Ovary (tissue), 10 donors: ENCODE measurements at places on chromosomes 2 and 18.

DNA sequence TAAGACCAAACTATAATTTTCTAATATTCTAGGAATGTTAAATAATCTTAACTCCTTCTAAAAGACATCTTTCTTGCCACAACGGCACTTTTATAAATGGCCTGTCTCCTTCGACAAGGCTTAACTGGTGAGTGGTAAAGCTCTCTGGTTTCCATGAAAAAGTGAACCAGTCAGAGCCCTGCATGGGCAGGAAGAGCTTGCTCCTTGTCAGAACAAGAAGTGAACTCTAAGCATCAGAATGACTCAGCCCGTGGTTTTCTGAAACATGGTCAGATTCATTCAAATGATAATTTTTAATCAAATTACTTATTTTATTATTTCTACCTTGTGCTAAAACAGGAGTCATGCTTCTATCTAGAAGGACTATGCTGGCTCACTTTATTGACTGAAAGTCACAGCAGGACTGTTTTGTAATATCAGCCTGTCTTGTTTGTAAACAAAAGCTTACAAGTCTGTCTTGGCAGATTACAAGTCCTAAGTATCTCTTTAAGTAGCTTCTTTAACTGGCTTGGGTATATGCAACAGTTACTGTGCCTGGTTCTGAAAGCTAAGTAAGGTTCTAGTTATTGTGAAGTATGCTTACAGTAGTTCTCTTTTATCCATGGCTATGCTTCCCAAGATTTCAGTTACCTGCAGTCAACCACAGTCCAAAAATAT lies 245.4 kb downstream of the NAPG start:
- DNase-seq = no peak

DNA sequence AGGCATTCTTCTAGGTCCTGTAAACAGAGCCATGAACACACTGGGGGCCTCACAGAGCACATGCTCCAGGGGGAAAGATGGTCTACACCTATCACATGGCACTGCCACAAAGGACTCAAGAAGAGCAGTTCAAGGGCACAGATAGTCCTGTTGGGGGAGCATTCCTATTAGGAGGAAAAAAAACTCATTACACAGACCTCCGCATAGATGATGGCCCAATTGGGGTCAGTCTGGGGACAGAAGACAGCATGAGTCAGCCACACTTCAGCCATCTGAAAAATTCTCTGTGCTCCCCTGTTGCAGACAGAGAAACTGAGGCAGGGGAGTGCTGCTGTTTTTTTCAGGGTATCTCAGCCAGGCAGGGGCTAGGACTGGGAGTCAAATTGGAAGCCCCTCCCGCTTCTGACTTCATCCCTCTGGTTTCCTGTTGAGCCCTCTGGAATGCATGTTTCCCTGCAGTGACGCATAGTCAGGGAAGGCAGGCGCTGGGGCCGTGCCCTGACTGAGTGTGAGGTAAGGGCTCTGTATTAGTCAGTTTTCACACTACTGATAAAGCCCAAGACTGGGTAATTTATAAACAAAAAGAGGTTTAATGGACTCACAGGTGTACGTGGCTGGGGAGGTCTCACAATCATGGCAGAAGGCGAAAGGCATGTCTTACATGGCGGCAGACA lies 67.9 kb downstream of the RHOB start:
- no peak for DNase-seq

DNA sequence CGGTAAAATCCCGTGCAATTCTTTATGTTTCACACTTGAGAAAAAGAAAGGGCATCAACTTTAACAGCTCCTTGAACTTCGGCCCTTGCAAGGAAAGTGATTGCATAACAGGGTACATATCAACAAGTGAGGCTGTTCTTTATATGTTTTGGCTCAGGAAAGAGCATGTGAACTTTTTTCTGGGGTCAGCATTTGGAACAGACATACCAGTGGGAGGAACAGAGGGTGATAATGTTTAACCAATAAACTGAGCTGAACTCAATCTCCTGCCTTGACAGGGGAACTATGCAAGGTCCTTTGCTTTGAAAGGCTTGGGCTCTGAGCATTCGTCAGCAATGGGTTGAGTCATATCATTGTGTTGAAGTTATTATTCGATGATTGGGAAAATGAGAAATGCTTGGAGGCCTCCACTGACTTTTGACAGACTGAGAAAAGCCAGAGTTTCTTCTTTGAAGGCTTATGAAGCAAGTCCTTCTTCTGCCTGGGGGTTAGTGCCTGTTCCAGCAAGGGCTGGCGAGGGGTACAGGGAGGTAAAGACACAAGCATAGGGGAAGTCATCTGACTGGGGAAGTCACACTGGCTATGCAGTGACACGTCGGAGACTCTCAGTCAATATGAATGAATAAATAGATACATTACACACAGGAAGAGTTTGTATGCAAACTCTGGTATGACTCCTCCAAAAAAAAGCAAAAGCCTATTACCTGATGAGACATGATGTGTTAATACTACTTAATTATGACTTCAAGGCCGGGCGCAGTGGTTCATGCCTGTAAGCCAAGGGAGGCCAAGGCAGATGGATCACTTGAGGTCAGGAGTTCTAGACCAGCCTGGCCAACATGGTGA lies 57.2 kb downstream of the CYB5A start:
- peak; percentile 73 for DNase-seq

DNA sequence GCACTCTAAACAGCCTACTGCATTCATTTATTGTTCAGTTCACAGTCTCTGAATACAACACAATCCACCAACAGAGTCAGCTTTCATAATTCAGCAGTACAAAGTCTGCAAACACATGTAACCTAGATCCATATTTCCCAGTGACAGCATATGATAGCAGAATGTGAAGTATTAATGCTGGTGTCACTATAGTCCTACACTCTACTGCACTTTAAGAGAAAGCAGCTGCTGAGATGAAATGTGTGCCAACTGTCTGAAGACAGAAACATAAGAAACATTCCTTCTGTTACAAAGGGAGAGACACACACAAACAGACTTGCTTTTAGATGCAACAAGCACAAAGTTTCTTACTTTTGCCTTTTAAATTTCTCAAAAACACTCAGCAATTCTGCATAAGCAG lies 441.8 kb downstream of the ZEB2 start:
- DNase-seq = no peak

DNA sequence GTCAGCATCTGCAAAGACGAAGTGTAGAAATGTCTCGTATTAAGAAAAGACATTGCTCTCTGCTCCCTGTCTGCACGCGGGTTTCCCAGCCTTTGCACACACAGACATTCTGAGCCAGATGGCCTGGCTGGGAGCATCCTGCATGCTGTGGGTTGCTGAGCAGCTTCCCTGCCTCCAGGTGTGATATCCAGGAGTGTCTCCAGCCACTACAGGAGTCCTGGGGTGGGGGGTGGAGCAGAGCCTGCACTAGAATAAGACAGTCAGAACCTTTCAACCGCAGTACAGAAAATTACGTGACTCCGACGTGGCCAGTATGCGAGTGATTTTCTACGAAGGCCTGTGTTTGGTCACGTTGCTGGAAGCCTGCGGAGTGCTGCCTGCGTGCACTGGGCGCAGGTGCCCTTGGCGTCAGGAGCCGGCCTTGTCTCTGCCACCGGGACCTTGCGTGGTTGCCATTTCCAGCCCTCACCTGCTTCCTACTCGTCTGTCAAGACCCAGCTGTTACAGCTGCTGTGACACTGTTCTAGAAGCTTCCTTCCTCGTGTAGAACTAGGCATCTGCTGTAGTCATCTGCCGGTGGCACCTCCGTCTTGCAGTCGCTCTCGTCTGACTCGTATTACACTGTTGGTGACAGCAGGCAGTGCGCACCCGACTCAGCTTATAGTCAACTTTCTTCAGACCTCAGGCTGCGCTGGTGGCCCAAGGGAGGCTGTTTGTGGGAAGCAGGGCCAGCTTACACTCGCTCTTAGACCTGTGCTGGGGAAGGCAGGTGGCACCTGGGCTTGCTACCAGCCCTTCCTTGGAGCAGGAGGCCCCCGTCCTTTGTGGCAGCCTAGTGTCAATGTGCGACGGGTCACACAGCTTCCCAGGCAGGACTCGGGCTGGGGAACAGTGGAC lies 11.2 kb downstream of the CTDP1 start:
- no peak for DNase-seq

DNA sequence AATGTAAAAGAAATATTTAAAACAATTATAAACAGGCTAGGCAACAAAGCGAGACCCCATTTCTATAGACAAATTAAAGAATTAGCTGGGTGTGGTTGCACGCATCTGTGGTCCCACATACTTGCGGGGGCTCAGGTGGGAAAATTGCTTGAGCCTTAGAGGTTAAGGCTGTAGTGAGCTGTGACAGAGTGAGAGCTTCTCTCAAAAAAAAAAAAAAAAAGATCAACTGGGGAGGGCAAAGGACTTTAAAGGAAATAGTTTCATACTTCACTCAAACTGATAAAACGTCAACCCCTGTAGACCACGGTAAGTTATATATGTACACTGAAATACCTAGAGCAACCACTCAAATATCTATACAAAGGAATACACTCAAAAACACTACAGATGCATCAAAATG lies 37.5 kb downstream of the MGAT4A start:
- no peak for DNase-seq

DNA sequence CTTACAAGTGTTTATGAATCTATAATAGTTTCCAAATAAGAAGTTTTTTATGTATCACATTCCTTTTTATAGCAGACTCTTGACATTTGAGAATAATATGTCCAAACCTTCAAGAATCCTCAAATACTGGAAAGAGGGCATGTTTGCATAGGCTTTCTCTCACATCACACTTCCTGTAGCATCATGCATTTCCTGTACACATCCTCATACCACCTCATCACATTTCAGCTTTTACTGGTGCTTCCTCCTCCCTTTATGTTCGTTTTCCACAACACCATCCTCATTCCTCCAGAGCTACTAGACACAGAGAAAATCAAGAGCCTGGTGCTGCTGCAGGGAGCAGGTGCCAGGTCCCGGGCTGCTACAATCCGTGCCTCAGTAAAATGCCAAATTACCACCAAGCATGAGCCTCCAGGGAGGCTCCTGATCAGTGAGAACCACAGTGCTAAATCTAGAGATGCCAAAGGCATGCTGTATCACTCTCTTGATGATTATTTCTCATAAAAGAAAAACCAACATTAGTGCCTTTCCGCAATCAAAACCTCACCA lies 137.7 kb upstream of the CYP1B1 start:
- DNase-seq = no peak

DNA sequence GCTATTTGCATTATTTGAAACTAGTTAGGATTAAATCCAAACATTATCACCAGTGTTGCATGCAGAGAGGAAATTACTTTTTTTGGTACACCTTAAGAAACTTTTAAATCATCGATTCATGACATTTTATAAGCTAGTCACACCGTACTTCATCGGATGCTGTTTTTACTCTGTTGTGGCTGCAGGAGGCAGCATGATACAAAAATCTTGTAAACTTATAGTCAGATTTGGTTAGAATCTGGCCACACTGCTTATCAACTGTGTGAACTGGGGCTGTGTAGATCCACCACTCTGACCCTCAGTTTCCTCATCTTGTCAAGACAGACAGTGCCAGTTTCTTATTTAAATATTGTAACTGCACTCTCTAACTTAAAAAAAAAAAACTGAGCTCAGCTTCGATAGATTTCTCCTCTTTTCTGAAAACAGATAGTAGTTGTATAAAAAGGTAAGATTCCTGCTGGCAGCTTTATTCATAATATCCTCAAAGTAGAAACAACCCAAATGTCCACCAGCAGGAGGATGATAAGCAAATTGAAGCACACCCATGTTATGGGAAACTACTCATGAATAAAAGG lies 77.8 kb downstream of the RAPGEF4 start:
- no peak for DNase-seq

DNA sequence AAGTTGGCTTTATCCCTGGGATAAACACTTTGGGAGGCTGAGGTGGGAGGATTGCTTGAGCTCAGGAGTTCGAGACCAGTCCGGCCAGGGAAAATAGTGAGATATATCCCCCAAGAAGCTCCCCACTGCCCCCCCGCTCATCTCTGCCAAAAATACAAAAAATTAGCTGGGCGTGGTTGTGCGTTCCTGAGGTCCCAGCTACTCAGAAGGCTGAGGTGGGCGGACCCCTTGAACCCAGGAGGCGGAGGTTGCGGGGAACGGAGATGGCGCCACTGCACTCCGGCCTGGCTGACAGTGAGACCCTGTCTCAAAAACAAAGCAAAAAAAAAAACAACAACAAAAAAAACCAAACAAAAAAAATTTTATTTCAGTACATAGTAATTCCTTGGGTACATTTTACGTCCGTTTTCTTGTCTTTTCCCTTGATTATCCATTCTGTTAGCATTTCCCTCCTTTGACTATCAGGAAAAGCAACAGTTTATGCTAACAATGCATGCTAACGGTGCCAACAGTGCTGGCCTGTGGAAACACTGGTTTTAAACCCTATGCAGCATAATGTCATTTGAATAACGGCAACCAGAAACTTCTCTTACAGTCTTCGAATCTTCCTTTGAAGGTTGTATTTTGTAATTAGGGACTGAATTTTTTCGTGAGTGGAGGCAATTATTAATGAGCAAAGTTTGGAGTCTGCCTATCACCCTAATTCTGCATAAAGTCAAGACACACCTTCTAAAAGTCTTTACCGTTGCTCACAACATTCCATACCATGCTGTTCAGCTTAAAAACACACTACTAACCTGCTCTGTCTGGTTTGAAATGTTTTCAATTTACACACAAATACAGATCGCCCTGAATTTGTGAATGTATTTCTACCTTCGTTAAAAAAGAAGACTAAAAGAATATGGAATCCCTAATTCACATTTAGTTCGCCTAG lies 721 bp upstream of the MIB1 start:
- peak; percentile 50 for DNase-seq

DNA sequence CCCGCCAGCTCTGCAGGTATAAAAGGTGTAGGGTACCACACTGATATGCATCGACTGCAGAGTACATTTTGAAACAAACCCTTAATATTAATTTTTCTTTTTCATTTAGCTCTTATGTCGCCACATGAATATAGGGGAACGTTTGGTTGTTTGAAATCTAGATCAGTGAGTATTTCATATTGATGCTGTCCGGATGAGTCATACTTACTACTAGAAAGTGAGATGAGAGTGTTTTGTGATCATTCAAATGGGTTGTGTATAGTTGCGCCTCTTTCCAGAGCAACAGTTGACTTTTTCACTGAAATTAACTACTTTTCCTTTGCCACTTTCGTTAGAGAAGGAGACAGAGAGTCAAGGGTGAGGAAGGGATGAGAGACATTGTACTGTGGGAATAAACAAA lies 24.6 kb downstream of the NPAS2 start:
- no peak for DNase-seq

GRCh38 chr2:126781806-126782205 lies 116.9 kb upstream of the TEX51 start:
- DNase-seq = no peak

DNA sequence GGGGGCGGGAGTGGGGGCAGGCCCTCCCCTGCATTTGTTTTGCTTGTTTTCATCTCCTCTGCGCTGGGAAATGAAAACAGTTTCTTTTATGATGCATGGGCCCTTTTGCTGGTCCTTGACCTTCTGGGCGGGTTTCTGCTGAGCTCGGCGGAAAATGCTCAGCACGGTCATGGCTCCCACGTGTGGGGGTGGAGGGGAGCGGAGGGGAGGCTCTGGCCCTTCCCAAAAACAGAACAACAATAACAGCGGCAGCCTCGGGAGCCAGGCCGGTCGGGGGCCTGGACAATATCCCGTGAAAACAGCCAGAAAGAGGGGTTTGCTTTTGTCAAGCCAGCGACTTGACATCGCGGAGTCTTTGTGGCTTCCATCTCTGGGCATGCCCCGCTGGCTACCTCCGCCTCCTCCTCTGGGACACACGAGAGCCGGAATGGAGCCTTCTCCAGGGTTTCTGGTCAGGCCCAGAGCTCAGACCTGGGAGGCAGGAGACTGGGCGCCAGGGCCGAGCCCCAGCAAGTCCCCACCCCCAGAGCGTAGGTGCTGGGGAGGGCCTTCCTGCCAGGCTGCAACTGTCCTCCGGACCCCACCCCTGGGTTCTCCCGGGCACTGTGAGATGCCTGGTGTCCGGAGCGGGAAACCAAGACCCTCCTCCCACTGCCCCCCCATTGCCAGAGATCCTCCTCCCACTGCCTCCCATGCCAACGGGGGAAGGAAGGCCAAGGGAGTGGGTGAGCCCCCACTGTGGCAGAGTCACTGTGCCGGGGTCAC lies 35.9 kb upstream of the SNED1 start:
- peak; percentile 93 for DNase-seq
